ENCODE measurements at places on chromosomes 16 and 17.

GRCh38 chr16:73058221-73058615 is 10.3 kb upstream of the ZFHX3 start:
- DNase-seq = peak; percentile 9

GRCh38 chr16:88130681-88131080 is 179.4 kb downstream of the BANP start:
- no peak for DNase-seq

- DNase-seq = no peak
Observed at GRCh38 chr17:75980188-75981018, 1.4 kb downstream of the TEN1 start.

GRCh38 chr16:4801051-4801961 is 1.1 kb downstream of the ROGDI start:
- no peak for DNase-seq

DNA sequence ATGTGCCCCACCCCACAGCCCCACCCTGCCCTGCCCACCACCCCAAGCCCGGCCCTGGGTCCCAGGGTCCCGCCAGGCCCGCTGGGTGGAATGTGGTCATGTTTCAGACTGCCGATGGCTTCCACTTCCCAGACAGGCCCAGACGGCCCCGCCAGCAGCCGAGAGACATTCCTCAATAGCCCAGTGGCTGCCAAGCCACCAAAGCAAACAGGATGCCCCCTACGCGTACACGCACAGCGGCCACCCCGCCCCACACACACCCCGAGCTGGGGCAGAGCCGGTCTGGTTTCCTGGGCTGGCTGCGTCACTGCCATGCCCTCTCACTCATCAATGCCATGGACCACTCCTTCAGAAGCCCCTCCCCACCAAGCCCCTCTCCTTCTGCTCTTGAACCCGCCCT is 1.2 kb upstream of the KRT17 start:
- DNase-seq = no peak

DNA sequence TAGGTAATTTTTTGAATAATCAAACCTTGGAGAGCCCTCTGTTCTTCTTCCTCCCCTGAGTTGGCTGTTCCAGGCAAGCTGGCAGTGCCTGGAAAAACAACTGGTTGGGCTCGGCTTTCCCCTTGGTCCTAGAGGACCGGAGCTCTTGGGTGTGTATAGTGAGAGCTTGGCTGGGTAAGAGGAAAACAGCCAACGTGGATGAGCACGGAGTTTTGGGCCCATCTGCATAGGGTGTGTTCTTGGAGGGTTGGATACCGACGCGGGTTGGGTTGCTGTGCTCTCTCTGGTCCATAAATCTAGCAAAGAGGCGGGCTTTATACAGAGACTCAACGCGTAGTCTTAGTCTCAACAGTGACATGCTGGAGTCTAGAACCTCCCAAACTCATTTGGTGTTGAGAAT is 23.2 kb downstream of the ITGB3 start:
- no peak for DNase-seq

DNA sequence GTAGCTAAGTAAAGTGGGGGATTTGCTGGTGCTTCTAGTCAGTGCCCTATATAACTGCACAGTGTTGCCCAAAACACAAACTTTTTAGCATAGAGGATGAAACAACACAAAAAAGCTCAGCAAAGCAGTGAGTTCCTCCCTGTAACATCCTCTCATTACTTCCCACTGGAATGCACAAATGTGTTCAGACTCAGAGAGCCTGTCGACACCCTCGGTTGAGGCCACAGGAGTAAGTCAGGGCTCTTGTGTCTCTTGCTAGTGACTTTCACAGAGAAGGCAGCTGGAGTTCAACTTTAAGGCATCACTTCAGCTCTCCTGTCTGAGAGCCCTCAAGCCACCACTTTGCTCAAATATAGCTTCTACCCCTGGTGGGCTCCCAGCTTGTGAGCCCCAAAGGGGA is 107.2 kb upstream of the NETO2 start:
- no peak for DNase-seq

DNA sequence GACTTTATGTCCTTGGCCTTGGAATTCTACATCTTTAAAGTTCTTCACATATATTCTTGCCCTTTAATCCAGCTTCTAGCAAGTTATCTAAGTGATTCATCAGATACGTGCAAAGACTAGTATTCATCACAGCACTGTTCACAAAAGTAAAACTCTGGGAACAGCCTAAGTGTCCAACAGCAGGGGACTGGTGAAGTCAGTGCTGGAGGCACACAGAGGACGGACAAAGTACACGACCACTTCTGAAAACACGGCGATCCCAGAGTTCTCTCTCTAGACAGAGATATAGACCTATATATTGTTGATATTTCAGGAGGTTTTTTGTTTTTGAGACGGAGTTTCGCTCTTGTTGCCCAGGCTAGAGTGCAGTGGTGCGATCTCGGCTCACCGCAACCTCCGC is 12.8 kb downstream of the CTRB1 start:
- no peak for DNase-seq

DNA sequence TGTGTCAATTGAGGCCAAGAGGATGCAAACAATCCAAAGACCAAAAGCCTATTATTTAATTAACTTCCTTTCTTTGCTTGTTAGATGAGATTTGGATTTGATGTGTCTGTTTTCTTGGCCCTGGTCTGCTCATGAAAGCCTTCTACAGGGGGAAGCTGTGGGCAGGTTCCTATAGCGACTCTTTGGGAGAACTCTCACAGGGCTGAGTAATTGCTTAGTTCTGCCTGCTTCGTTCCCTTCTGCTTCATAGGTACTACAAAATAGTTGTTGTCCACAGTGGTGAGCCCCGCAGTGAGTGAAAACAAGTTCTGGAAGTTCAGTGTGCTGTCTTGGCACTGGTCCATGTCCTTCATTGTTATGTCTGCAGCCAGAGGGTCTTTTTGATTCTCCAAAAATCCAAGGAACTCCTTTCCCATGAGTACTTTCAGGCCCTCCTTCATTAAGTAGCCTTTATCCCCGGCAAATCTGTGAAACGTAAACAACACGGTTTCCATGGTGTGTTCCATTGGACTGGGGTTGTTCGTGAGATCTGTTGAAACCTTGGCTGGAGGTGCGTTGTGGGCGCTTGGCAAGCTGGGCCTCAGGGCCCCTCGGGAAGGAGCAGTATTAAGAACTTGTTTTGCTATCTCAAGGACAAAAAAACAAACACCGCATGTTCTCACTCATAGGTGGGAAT is 30.0 kb upstream of the ANKRD40CL start:
- no peak for DNase-seq

DNA sequence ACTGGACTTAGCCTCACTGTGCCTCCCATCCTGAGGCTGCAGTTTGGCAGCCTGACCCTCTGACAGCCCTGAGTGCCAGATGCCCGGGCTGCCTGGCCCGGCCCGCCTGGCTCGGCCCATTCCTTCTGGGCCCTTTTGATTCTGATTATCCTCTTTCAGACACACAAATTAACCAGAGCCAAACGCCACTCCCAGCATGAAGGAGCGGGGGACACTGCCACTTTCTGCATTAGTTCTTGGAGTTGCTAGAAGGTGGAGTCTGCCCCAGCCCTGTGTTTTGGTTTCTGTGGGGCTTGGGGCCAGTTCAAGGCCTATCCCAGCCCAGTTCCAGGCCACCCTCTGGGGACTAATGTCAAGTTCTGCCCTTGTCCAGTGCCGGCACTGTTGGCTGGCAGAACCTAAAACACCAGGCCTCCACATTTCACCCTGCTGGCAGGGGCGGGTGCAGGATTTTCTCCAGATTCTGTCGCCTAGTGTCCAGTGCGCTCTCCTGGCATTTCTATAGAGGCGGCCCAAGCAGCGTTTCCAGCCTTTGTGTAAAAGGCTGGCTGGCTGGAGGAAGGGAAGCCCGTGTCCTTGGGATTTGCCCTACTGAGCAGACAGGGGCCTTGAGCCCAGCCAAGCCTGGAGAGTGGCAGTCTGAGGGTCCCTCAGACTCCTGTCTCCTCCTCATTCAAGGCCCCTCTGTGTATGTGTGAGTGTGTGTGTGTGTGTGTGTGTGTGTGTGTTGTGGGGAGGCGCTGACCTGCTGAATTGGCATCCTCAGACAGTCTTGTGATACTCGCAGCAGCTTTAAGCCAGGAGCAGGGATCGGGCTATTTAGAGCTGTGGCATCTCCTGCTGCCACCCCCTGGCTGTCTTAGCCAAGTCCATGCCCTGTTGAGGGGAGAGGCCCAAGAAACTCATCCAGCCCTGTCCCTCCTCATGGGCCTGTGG is 21.4 kb downstream of the PLCD3 start:
- no peak for DNase-seq

GRCh38 chr16:23206986-23207385 is 24.4 kb downstream of the SCNN1G start:
- DNase-seq = no peak

DNA sequence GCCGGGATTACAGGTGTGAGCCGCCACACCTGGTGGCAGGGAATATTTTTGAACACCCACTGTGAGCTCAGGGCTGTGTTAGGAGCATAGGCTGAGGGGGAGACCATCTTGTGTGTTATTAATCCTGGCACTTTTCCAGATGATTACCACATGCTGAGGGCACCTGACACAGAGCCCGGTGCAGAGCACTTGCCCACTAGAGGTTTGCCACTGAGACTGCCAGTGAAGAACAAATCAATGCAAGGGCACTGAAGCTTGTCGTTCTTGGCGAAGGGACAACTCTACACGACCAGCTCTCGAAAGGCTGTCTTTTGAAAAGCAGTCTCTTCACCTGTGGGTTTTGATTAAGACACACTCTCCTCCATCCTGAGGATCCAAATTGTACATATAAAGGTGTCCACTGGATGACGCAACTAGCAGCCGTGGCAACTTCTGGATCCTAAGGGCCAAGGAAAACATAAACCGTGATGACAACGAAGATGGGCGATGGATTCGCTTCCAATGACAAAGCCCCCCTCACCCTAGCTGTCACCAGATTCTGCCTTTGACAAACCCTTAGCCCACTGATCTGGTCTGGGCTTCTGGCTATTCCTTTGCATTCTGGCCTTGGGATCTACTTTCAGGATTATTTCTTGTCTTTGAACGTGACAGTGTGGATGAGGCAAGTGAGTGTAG is 28.7 kb downstream of the WIPI1 start:
- no peak for DNase-seq

- DNase-seq = no peak
Observed at GRCh38 chr17:63679214-63679613, 20.7 kb downstream of the LIMD2 start.

DNA sequence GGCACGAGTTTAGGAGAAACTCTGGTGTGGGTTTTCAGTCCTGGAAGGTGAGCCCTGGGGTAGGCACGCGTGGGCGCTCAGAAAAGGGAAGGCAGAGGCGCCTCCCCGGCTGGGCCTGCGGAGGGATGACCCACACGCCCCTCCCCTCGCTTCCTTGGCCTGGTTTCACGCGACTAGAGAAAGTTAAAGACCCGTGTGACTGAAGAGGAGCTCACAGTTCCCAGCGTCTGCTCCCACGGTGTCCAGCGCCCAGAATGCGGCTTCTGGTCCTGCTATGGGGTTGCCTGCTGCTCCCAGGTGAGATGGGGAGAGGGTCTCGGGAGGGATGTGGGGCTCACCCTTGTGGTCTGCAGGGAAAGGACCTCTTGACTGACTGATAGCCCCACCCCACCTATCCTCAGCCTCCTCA is at the start of gene CD300LG:
TSS of gene CD300LG (plus strand) at position 214 of the 409 bp plus-strand sequence. CDS start at position 255, 41 bp downstream.
- DNase-seq = no peak

DNA sequence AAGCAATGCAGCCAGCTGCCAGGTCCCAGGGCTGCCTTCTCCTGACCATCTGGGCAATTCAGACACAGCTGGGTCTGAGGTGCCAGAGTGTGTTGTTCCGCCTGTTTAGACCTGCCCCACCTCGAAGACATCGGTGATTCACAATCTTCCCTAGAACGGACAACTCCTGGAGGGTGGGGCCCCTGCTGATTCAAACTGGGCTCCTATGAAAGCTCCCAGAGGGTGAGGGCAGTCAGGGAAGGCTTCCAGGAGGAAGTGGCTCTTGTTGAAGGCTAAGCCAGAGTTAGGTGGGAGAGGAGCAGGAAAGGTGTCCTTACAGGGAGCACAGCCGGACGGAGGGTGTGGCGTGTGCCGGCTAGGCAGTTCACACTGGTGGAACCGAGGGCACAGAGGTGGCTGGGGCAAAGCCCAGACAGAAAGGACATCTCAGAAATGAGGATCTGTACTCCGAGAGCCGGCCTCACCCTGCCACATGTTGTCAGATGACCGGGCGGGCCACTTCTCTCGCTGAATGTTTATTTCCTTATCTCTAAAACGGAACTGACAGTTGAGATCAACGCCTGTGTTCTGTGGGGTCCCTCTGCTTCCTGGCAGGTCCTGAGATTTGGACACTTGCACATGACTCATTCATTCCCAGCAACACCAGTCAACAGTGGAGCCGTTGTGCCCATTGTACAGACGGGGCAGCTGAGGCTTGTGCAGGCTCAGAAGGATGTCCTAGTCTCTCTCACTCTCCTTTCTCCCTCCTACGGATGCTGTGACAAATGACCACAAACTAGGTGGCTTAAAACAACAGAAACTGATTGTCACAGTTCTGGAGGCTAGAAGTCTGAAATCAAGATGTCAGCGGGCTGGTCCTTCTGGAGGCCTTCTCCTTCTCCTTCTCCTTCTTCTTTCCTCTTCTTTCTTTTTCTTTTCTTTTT is 26.9 kb upstream of the LITAF start:
- peak; percentile 13 for DNase-seq
